ENCODE measurements at places on chromosomes 6 and 20.

GRCh38 chr20:6058684-6059295, 4.9 kb upstream of the LRRN4 start:
- DNase-seq: no peak

GRCh38 chr6:74939721-74940620, 265.9 kb downstream of the COL12A1 start:
- DNase-seq: no peak

- no peak for DNase-seq
Observed at GRCh38 chr20:38001173-38001875, 31.9 kb downstream of the TTI1 start.

DNA sequence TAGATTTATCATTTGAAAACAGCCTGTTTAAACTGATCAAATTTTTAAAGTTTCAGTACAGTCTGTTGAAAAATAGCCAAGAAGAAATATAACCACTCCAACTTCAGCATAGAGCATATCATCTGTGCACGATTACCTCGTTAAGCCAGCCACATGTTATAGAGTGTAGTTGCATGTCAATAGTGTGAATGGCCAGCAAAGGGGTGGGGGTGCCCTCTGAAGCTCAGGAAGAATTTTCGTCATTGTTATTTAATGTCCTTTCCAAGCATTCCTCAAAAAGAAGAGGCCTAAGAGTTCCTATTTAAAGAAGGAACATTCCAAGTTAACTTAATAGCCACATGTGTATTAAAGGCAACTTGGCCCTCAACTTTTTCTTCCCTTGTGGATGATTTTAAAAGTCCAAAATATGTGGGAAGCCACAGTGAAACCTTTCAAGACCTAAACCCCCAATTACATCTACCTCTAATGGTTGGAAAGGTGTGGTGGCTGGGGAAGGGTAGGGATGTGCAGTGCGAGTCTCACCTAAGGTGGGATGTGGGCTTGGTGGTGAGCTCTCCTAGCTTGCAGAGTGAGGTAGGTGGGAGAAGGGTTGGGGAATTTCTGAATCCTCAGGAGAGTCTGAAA, 1.8 kb upstream of the CCN2 start:
- DNase-seq: no peak

GRCh38 chr6:111267764-111268333, 180.5 kb downstream of the SLC16A10 start:
- no peak for DNase-seq

Measured in activated T-helper 1 cell treated with anti-CD3 and anti-CD28 coated beads, Interleukin-2, amount 50 U/mL, for 16 hours (primary cell).